GM12865 (cell line): ENCODE measurements at places on chromosomes 16 and 17.

DNA sequence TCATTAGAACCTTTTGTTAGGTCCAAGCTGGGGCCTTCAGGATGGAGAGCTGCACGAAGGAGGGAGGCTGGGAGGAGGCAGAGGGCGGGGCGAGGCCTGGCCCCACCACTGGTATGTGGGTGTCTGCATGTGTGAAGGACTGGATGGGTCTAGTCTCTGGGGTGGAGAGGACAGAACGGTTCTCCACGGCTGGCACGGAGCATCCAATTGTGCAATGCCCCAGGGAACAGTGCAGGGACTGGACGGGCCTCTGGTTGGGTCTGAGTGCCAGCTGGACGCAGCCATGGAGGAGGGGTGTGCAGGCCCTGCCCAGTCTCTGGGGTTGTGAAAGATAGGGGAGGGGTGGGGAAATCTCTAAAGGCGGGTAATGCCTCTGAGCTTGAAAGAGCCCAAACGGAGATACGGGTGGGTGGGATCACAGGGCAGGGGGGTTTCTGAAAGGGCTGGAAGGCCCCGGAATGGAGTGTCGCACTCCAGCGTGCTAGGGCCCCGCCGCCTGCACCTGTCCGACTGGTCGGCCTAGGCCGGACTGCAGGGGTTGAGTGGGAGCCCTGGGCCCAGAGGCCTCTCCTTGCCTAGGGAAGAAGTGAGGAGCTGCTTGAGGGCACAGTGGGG lies 1.6 kb downstream of the PPL start:
- no peak for DNase-seq

GRCh38 chr17:17782523-17783115 lies 54.2 kb downstream of the SREBF1 start:
- peak; percentile 20 for DNase-seq

GRCh38 chr17:45888392-45888791 lies 6.0 kb upstream of the MAPT start:
- DNase-seq, result no peak

DNA sequence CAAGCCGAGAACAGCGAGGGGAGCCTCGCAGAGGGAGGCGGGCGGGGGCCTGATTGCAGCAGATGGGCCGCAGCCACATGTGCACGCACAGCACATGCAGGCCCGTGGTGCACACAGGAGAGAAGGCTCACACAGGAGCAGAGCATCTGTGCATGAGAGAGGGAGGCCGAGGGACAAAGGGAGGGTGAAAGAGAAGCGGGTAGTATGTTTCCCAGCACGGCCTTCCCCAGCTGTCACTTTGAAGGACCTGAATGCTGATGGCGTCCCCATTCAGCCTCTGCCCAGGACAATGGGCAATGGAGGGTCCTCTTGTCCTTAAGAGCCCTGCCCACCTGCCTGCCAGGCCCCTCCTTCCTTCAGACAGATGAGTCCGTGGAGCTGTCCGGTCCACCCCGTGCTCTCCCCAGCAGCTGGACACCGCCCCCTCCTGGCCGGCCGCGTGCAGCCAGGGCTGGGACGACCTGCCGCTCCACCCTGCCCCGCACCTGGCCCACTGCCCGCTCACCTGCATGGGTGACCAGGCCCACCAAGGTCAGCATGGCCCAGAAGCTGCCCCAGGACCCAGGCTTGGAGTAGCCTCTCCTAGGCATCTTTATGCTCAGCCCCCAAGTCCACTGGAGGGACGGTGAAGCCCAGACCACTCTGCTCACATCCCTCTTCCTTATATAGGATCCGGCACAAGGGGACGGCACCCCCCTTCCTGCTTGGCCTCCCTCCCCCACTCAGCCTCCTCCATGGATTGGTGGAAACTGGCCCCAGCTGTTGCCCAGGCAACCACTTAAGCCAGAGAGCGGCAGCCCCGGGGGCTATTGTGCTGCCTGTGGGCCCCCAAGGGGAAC lies at the start of gene BTBD17:
BTBD17 (minus strand) TSS at position 639 of the 839 bp plus-strand sequence; CDS start at position 590, 49 bp downstream.
- DNase-seq, result peak; percentile 29

DNA sequence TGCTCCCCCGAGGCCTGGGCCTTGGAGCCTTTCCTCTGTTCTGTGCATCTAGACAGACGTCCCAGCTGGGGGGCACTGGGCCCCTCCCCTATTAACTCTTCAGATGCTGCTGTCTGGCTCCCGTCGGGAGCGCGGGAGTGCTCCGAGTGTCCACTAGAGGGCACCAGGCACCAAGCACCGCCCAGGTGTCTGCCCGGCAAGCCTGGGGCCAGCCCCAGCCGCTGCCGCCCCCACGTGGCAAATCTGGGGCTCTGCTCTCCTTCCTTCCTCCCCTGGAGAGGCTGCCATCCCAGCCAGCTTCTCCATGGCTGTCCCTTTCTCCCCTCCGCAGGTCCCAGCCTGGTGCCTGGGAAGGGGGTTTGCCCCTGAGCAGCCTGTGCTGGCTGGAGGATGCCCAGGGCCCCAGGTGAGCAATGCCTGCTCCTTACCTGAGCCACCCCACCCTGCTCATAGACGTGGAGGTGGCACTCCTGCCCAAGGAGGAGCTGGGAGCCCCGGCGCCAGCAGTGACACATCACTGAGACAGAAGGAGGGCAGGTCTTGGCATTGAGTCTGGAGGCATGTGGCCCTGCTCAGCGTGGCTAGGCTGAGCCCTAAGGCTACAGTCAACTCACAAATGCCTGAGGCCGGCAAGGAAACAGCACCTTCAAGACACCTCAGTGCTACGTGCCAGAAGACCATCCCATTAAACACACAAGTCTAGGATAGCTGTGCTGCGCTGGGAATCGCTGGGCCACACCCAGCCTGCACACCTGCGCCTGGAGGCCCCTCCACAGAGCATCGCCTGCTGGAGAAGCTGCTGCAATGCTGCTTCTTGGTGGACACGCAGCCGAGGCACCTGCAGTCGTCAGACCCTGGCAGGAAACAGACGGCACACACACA lies 19.7 kb downstream of the TMEM235 start:
- peak; percentile 92 for DNase-seq

DNA sequence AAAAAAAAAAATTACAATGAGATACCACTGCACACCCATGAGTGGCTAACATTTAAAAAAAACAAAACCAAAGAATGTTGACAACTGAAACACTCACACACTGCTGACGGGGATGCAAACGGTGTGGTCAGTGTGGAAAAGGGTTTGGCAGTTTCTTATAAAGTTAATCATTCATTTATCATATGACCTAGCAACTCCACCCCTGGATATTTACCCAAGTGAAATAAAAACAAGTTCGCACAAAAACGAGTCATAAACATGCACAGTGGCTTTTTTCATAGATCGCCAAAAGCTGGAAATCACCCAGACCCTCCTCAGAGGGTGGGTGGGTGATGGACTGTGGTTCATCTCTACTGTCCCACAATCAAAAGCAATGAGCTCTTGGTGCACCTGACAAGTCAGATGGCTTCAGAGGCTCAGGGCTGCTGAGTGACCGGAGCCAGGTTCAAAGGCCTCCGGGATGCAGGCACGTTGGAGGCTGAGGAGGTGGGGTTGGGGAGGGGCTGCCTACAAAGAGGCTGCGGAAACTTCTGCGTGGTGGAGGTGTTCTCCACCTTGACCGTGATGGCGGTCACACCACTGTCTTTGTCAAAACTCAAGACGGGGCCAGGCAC lies 14.2 kb downstream of the RAB40B start:
- DNase-seq, result no peak

- no peak for DNase-seq
These were observed 12.2 kb upstream of the SP2 start for GRCh38 chr17:47883589-47884426.

DNA sequence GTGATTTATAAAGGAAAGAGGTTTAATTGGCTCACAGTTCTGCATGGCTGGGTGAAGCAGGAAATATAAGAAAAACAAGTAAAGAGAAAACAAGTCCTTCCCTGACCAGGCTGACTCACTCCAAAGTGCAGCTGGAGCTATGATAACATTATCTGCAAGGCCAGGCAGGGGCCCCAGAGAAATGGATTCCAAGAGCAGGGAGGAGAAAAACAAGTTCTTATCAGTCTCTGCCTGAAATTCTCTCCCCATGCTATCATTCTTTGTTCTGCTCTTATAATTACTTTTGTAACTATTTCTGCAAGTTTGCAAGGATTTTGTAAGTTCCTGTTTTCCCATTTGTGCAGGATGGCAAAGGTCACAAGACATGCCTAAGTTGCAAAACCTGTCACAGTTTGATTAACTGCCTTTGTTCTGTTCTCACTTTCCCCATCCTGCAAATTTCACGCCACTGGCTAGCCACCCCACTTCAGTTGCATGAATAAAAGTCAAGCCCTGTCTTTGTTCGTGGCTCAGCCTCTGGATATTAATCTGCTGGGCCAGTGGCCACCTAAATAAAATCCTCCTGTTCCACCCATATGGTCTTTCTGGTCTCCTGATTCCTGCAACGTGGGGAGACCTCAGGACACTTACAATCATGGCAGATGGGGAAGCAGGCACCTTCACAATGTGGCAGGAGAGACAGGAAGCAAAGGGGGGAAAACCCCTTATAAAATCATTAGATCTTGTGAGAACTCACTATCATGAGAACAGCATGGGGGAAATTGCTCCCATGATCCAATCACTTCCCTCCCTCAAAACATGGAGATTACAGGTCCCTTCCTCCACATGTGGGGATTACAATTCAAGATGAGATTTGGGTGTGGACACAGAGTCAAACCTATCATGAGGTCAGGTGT lies 13.1 kb downstream of the ABCA9 start:
- no peak for DNase-seq

- no peak for DNase-seq
These were observed 314.2 kb upstream of the CCL2 start for GRCh38 chr17:33940769-33941370.

GRCh38 chr17:4554441-4554996 lies 665 bp downstream of the MYBBP1A start:
- DNase-seq, result no peak

GRCh38 chr17:28857905-28858800 lies 3.3 kb downstream of the ERAL1 start:
- peak; percentile 43 for DNase-seq
